Central memory CD4-positive, alpha-beta T cell (primary cell): ENCODE measurements at places on chromosomes 7 and 10.

DNA sequence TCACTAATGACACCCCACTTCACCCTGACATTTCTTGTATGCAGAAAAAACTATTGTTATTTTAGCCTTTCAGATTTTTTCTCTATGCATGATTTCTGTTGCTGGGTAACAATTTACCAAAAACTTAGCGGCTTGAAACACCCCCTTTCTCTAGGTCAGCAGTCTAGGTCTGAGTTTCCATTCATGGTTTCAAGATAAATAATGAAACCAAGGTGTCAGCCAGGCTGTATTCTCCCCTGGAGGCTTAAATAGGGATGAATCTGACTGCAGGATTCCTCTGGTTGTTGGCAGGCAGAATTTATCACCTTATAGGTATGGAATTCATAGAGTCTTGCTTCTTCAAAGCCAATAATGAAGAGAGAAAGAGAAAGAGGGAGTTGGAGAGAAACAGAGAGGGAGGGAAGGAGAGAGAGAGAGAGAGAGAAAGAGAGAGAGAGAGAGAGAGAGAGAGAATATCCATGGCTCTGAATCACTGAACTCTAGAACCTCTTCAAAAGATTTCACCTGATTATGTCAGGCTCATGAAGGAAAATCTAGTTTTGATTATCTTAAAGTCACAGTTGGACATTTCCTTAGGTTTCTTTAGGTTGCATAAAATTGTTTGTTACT, 1224.6 kb upstream of the LRRTM3 start:
- no peak for DNase-seq

GRCh38 chr10:44935201-44935965, 24.2 kb upstream of the RASSF4 start:
- DNase-seq: no peak

DNA sequence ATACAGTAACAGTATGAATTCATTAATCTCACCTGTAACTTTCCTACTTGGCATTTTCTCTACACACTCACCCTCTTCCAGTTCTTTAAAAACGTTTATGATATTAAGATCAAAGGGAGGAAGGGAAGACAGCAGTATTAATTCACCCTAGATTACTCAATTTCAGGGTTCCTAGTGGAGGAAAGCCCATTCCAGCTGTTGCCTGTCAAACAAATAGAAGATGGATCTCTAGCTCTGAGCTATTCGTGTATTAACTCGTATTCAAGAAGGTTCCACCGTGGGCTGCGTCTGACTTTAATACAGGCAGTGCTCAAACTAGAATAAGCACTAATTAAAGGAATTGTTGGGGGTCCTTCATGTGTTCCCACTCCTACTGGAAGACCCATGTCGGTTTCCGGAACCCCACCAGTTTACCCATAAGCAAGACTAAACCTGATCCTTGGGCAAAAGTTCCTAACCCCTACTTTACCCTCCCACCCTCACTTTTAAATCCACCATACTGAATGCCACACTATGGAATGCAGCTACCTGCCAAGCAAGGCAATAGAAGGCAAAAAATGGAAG, 2.1 kb downstream of the NANOS1 start:
- DNase-seq: no peak

DNA sequence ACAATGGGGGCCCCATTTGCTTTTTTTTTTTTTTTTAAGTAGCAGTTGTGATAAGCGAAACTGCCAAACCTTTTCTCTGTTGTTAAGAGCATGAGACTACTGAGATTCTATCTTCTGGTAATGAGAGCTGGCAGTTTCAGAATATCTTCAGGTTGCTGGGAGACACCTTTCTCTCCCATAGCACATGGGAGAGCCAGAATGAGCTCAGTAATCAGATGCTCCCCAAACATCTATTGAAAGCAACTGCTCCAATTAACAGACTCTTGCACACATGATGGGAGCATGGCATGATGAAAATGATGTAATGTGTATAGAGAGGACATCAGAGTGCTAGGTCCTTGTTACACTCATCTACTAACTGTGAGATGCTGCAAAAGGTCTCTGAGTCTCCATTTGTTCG, 18.8 kb downstream of the MYO3A start:
- no peak for DNase-seq

- DNase-seq: no peak
These were observed 190.3 kb upstream of the GRM3 start for GRCh38 chr7:86453454-86453853.

DNA sequence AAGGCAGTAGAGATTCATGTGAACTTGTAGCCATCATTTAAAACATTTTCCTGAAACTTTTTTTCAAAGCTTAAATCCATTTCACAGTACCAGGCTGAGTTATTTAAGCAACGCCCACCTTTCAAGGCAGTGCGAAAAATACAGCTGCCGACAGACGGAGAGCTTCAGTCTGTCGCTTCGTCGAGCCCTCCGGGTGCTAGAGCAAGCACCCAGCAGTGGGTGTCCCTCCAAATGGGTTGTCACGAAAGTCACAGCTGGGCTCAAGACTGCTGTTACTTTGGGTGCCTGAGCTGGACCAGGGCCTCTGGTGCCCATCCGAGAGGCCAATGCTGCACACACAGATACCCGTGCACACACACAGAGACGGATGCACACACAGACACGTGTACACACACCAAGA, 135.6 kb downstream of the TCERG1L start:
- DNase-seq: no peak
